Bone marrow (tissue), 2 donors: ENCODE measurements at places on chromosomes 4 and X.

DNA sequence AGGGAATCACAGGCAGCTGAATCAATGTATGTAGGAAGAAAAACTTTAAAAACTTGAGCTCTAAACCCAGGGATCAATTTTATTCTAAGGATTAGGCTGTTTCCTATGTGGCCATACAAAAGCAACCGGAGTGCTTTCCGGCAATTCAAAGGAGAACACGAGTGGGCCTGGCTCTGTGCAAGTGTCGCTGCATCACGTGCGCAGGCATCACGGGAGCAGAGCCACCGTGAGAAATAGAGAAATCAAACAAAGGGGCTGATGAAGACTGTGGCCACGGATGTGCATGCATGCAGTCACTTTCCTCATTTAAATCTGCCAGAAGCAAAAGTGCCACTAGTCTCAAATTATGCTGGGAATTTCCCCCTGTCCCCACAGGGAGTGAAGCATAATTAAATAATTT lies 196.9 kb downstream of the NSUN7 start:
- no peak for DNase-seq

GRCh38 chr4:188282471-188283232 lies 143.4 kb downstream of the TRIML1 start:
- DNase-seq, result no peak

GRCh38 chrX:122546269-122546668 lies 637.8 kb upstream of the GRIA3 start:
- no peak for DNase-seq

GRCh38 chrX:45986971-45987370 lies 558.2 kb downstream of the ZNF674 start:
- DNase-seq, result no peak

DNA sequence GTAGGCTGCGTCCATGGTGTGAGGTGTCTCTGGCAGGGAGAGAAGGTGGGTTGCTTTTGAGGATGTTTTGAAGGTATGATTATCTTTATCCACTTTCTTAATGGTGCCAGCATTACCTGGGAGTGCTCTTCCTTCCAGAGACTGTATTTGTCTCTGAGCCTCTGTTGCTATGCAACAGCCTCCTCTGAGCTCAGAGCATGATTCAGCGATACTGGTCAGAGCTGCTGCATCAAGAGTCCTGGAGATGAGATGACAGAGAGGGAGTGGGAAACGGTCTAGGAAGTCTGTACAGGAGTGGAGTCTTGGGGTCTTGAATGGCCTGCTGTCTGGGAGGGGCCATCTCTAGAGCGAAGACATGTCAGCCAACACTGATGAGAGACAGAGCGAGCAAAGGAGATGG lies 104.4 kb upstream of the RAB40AL start:
- no peak for DNase-seq

DNA sequence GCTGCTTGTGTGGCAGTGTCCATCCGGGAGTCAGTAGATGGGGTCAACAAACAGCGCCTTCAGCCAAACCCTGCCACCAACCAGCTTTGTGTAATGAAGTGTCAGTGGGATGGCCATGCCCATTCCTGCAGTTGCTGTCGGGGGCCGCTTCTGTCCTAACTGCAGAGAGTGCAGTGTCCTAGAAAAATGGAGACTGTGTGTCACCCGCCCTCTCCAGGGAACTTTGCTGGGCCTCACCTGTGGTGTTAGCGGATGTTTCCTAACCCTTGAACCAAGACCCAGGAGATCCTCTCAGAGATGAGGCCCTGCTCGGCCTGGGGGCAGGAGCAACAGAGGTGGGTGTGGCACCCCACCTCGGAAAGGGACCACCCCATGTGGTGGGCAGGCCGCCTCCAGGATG lies 35.3 kb upstream of the HGFAC start:
- no peak for DNase-seq

DNA sequence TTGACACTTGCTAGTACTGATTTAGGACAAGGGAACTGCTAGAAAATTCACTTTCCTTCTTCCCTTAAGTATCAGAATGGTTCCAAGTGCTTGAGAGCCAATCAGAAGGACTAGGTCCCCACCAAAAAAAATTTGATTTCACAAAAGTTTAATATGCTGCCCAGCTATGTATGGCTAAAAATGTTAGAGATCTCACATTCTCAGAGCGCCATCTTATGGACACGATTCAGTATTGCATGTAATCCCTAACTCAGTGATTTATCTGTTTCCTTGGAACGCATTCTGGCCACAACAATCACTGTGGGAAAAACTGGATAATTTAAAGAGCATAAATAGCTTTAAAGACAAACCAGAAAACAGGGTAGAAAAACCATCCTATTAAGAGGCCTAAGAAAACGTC lies 255.1 kb upstream of the GPC4 start:
- no peak for DNase-seq

- no peak for DNase-seq
These were observed 180.6 kb upstream of the NUDT6 start for GRCh38 chr4:123102897-123103471.

- DNase-seq, result no peak
These were observed 109.5 kb upstream of the VCX3A start for GRCh38 chrX:6644411-6644810.

DNA sequence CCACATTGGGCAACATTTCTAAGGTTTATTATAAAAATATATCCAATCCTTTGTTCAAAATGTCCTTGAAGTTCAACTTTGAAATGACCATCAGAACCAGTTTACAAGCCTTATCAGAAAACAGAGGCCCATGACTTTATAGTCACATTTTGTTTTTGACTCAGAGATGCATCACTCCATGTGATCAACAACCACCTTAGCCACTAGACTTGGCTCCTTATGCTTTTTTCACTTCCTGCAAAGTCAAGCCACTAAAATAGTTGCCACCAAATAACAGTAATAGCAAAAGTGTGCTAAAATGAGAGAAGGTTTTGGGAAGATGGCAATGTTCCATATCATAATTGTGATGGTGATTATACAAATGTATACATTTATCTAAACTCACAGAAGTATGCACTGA lies 181.7 kb downstream of the MAML3 start:
- DNase-seq, result no peak

GRCh38 chr4:57042711-57043169 lies 64.0 kb downstream of the POLR2B start:
- DNase-seq, result no peak

DNA sequence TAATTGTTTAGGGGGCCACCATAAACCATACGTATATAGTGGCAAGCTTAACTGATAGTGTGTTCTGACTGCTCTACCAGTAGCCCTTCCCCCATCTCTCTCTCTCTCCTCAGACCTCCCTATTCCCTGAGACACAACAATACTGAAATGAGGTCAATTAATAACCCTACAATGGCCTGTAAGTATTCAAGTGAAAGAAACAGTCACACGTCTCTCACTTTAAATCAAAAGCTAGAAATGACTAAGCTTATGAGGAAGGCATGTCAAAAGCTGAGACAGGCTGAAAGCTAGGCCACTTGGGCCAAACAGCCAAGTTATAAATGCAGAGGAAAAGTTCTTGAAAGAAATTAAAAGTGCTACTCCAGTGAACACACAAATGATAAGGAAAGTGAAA lies 78.0 kb downstream of the PRDM5 start:
- no peak for DNase-seq

DNA sequence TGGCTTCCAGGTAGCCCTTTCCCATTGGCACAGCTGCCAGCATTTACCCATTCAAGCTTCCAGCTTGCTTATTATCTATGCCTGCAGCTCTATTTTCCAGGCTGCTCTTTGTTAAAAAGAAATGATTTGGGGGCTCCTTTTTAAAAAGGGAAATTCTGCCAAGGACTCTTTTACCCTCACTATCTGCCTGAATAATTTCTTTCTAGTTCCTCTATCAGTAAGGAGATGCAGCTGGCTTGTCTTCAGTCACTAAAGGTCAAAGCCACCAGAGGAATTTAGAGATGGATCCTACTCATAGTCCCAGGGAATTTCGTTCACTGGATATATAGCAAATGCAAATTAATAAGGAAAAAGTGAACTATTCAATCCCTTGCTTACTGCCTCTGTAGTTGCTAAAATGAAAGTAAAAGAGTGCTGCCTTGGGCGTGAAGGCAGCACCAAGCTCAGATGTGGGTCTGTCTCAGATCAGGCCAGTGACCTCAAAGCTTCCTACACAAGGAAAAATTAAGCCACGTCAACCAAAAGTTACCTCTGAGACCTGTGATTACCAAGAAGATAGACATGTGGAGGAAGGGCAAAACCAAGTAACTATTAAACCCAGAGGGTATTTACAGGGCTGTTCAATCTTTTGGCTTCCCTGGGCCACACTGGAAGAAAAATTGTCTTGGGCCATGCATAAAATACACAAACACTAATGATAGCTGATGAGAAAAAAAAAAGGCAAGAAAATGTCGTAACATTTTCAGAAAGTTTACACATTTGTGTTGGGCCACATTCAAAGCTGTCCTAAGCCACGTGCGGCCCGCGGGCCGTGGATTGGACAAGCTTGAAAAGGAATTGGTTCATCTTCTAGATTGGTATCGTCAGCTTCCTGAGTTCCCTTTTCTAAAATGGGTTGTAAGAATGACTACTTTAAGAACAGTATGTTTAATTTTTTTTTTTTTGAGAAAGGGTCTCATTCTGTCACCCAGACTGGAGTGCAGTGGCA lies 5.3 kb downstream of the ARSF start:
- no peak for DNase-seq

DNA sequence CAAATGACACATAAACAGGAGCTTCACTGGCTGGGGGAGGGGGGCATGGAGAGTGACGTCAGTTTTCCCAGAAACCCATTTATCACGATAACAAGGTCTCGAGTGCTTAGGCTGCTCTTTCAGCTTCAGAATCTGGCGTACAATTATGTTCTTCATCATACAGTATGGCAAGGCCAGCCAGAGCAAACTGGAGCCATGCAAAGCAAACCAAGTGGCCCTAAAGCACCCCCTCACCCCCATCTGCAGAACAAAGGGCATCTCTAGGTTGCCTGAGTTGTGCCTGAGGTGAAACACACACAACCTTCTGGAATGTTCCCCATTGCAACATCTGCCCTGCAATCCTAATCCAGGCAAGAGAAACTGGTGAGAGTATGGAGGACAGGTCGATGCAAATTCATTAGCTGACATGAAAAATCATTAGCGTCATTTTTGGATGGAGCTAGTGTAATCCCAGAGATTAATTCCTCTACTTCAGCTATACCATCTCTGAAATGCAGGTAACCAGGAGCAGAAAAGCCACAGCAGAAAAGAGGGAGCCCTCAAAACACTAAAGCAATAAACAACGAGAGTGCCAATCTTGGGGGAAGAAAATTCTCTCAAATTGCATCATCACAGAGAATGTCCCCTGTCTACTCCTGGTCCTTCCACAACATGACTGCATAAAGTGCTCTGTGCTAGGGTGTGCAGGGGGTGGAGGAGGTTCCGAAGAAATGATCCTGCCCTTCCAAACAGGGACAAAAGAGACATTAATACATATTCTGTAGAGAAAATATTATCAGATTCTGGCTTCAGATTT lies 1.8 kb downstream of the SEPTIN6 start:
- DNase-seq, result peak; percentile 6

DNA sequence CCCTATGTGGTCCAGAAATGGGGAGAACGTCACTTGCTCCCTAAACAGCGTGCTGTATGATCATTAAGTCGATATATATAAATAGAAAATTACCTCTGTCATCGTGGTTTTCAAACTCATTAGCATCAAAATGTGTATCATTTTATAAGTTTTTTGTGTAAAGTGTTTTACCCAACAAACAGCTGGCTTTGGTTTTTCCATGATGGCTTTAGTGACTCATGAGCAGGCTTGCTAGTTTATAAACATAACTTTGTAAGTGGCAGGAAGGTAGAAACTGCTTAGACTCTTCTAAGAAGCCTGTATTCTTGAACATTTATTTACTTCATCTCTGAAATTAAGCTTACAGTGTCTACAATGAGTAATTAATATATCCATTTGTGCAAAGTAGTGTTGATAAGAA lies 108.4 kb upstream of the DIPK2B start:
- DNase-seq, result no peak
